ENCODE measurements at places on chromosomes 7 and 10. TPM values are rescaled to one million over a fixed set of nuclear protein-coding genes. Genes with fewer than 3 reads are reported as not detected.

DNA sequence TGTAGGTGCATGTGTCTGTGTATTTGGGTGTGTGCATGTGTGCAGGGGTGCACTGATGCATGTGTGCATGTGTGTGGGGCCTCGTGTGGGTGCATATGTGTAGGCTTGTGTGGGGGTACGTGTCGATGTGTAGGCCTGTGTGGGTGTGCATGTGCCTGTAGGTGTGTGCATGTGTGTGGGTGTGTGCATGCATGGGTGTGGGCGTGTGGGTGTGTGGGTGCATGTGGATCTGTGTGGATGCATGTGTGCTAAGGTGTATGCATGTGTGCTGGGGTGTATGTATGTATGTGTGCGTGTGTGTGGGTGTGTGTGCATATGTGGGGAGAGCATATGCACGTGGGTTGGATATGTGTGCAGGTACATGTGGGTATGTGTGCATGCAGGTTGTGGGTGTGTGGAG, 73.2 kb downstream of the NKX6-2 start:
- no peak for DNase-seq

DNA sequence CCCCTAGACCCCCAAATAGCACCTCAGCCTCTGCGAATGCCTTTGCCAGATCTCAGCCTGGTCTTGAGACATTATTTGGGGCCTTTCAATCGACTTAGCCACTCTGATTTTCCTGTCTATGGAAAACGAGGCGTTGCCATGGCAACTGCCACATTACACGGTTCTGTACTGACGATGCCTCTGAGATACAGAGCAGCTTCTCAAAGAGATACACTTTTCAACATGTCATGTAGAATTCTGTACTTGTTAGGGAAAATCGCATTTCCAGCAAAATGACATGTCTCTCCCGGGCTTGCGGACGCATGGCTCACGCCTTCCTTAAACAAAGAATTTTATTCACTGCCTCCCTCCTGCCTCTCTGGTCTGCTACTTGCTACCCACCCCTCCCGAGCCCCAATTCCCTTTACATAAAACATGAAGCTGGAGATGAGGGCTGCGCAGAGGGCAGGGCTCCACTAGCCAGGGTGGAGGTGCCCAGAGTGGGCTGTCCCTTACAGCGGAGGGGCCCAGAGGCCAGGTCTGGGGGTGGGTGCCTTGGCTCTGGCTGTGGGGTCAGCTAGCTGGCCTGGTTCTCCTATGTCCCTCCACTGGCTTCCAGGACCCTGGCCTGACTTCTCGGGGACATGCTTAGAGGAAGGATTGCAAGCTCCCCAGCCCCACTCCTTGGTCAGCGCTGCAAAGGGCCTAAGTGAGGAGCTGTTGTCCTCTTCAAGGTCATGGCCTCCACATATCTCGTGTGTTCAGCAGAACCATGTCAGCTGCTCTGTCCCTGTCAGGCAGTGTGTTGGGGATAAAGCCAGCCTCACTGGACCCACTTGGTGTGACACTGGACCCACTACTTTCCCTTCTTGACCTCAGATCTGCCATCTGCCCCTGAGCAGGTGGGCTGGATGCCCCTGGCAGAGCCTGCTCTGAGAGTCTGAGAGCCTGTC, 342.5 kb downstream of the RPS24 start:
- DNase-seq: no peak

DNA sequence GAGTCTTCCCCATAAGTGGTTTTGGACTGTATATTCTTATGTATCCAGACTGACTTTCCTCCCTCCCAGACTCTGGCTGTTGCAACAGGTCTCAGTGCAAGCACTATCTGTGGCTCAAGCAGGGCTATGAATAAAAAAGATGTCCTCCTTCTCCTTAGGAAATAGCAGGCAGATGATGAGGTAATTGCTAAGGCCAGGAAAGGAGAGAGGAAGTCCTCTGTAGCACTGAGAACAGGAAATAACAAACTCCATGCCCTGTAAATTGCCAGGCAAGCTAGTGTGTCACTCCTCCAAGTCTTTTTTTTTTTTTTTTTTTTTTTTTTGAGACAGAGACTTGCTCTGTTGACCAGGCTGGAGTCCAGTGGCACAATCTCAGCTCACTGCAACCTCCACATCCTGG, 900.1 kb downstream of the TYW1 start:
- no peak for DNase-seq

GRCh38 chr10:60878224-60878623, 65.8 kb downstream of the RHOBTB1 start:
- DNase-seq: peak; percentile 64

DNA sequence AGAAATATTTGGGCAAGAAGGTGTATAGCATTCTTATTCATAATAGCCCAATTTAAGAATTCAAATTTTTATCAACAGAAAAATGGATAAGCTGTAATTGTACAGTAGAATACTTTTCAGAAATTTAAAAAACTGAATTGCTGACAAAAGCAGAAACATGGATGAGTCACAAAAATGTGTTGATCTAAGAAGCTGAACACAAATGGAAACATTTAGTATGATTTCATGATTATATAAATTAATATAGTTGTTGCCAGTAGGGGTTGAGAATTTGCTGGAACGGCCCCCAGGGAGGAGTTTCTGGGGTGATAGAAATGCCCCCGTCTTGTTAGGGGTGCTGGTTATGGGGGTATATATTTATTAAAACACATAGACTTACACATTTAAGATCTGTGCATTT, 179.1 kb downstream of the KLF6 start:
- no peak for DNase-seq

GRCh38 chr10:47330804-47331203, 8.6 kb downstream of the GDF2 start:
- DNase-seq: no peak

DNA sequence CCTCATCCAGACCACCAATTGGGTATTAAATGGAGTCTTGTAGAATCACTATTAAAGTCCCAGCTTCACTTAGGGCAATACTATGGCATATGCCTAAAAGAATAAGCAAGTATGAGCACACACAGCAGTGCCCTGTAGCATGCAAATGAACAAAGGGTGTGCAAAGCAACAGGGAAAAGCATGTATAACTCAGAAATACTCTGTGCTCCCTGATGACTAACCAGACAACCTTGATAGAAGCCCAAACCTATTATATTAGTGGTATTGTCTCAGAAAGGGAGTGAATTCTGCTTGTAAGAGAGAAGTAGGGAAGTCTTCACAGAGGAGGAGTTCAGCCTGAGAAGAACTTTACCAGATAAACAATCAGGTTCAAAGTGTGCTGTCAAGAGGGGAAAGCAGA, 131.2 kb downstream of the DGKI start:
- DNase-seq: no peak

GRCh38 chr7:17710312-17710711, 230.0 kb downstream of the SNX13 start:
- DNase-seq: no peak

DNA sequence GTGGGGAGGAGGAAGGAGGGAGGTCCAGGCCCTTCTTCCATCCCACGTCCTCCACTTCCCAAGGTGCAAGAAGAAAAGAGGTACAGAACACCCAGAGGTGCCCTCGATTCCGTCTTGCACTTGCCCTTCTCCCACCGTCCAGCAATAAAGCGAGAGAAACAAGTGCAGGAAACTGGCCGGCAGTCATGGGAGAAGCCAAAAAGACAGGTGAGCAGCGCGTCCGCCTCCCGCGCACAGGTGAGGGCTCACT, 1.3 kb downstream of the C10orf95 start:
- DNase-seq: no peak

The PNLIPRP1 gene
- total RNA-seq: not detected

The HMX2 gene
- not detected for total RNA-seq

The ZNF777 gene
- 7.6 TPM for total RNA-seq

The SSMEM1 gene
- total RNA-seq: not detected

The ZNF485 gene
- 2.8 TPM for total RNA-seq

Data from gastrocnemius medialis (tissue), 4 donors.